ENCODE measurements at places on chromosomes 1 and 21. TPM values are rescaled to one million over a fixed set of nuclear protein-coding genes. Genes with fewer than 3 reads are reported as not detected.

DCDC2B gene
- not detected for polyA plus RNA-seq

GRCh38 chr1:50502147-50502546 lies 78.9 kb upstream of the DMRTA2 start:
- DNase-seq = no peak

- DNase-seq = no peak
Measured at GRCh38 chr21:34639882-34640788, 25.2 kb upstream of the RCAN1 start.

DNA sequence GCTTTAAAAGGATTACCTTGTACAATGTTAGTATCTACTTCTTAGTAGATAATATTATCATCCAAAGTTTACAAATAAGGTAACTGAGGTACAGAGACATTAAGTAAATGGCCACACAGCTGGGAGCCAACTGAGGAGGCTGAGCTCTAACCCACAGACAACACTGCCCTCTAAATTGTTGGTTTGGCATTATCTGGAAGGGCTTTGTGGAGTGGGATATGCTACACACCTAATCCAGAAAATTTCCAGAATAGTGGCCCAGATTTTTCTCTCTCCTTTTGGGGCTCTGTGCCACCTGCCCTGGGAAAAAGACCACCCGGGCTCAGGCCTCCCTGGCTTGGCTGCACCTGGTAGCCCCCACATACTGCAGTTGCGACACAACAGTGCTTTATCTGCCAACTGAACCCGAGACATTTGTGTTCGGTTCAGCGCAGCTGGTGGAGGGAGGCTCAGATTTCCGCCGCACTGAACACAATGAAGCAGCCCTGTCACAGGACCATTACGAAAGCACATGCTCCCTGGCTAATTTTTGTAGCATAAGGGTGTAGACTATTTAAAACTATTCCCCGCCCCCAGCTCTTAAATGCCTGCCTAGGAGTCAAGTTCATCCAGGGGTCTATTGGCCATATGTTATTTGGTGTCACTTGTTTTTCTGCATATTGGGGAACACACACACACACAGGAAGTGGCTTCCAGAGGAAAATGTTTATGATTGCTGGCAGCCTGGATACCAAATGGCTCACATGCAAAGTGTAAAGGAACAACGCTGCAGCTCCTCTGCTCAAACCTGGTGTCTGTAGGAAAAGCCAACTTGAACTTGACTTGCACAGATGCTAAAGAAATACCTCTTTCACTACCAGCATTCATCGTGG lies 92.3 kb upstream of the ESRRG start:
- no peak for DNase-seq

STUM gene
- polyA plus RNA-seq = not detected

GRCh38 chr1:117897551-117897950 lies 31.9 kb downstream of the GDAP2 start:
- no peak for DNase-seq

ANKRD35 gene
- not detected for polyA plus RNA-seq

- DNase-seq = no peak
Measured at GRCh38 chr1:169130683-169131082, 24.2 kb downstream of the ATP1B1 start.

DNA sequence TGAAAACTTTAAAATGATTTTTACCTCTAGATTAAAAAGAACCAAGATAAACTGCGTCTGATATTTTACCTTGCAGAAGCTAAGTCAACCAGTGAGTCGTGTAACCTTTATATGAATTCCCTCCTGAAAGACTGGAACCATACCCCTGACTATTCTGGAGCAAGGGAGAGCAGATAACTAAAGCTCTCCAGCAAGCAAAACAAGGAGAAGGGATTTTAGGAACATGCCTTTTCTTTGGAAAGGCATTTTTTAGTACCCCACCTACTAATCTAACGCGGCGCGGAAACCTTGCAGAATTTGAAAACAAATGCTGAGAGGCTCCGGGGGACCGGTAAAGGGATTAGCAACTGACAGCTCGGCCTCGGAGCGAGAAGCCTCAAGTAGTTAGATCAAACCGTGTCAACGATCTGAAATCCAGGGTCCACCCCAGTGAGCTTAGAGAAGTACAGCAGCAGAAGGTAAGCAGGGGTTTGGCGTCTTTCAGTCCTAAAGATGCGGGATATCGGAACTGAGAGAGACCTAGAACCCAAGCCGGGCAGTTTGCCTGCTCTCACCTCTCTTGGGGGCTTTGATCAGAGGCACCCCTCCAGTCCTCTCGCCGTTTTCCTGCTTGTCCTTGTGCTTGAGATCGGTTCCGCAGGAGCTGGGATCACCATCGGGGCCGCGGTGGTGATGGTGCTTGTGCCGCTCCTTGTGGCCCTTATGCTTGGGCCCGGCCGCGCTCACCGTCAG lies 954 bp downstream of the RSBN1 start:
- peak; percentile 1 for DNase-seq

DNA sequence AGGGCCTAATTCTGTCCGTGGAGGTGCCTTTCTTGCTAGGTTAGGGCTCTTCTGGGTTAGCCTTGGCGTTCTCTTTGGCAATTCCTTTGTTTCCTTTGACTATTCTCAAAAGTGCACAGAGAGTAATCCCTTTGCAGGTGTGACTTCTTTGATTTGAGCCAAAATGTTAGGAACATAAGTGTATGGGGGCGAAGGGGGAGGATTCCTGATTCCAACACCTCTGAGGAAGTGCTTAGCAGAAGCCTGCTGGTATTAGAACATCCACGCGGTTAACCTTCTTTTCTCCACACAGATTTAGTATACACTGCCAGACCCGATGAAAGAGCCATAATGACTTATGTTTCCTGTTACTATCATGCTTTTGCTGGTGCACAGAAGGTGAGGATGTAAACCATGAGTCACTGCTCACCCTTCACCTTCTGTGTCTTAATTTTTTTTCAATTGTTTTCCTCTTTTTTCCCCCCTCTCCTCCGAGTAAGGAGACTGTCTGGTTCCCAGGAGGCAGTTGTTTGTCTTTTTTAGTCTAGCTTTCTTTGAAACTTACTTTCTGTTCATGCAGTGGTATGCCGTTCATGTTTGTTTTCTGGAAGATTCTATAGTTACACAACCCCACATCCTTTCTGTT lies 48.0 kb downstream of the ACTN2 start:
- no peak for DNase-seq

TRPM2 gene
- 3.9 TPM for polyA plus RNA-seq

- no peak for DNase-seq
Measured at GRCh38 chr1:226402739-226403165, 5.1 kb downstream of the PARP1 start.

GRCh38 chr1:226738995-226739695 lies at the start of gene ITPKB:
Gene ITPKB (minus strand): TSS chr1:226739282. CDS start chr1:226737458, 1,824 bp downstream.
- peak; percentile 75 for DNase-seq

DNA sequence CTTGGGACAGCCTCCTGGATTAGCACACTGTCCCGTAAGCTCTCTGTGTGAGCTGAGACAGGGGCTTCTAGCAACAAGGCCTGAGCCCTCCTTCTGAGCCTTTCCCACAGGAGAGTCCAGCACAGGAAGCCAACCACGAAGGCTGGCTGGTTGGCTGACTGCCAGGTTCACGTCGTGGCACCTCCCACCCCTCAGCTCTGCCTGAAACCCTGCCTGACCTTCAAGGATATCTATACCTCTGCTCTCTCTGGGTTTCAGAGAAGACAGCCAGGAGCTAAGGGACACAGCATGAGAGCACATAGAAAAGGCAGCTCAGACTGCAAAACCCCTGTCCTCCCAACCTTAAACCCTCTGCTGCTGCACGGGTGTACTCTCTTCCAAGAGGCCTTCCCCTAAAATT lies 13.9 kb downstream of the DLGAP3 start:
- no peak for DNase-seq

PAQR6 gene
- not detected for polyA plus RNA-seq

DNA sequence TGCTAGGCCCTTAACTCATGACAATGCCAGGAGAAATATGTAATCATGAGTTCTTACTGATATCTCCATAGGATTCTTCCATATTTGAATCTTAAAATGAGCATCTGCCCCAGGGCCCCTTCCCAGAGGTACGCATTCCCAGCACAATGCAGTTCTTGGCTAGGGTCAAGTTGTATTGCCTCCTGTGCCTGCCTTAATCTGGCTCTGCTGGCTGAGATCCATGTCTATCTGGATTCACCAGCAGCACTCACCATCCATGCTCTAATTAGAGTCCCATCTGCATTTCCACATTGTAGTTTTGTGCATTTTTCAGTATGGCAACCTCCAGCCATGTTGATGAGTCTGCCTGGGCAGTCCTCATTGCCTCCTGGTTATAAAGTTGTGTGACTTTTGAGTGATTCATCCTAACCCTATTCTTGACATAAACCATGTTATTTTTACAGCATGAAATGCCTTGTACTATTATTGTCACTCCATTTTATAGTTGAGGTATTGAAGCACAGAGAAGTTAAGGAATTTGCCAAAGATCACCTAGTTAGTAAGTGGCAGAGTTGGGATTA lies 55.9 kb downstream of the CAMSAP2 start:
- DNase-seq = no peak

- no peak for DNase-seq
Measured at GRCh38 chr1:107479865-107480350, 339.1 kb downstream of the NTNG1 start.

PCSK9 gene
- polyA plus RNA-seq = not detected
